ENCODE measurements at places on chromosomes 2 and 18. TPM values are rescaled to one million over a fixed set of nuclear protein-coding genes. Genes with fewer than 3 reads are reported as not detected.
A peak's percentile ranks its signal among the peaks of the same experiment; 100 is the strongest.

Gene TANC1
- 0.64 TPM for polyA plus RNA-seq

- no peak overlapping the region for H3K4me3 ChIP-seq
- no peak for DNase-seq
- no peaks in the 10 kb centered on the region for H3K27me3 ChIP-seq
- peak overlapping the region; percentile 26 for H3K27ac ChIP-seq
- H3K36me3 ChIP-seq: no peaks in the 10 kb centered on the region
- no peaks in the 10 kb centered on the region for H3K4me1 ChIP-seq
These were observed 166.2 kb downstream of the TGIF1 start for GRCh38 chr18:3616142-3616541.

Gene GRB14
- polyA plus RNA-seq: not detected

DNA sequence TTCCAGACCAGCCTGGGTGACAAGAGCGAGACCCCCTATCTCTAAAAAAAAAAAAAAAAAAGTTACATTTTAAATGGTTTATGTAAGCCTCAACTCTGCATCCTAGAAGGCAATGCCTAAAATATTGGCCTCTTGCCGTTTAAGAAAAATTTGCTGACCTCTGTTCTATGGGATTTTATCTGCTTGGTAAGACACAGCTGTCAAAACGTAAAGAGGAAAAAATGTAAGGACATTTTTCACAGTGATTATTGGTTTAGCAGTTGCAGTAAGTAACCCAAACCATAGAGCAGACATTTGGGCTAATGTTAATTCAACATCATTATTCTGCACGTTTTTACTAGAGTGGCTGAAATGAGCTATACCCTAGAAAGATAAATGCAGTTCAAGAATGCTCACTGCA is 14.4 kb upstream of the E2F6 start:
- no peaks in the 10 kb centered on the region for H3K36me3 ChIP-seq
- DNase-seq: no peak
- H3K27ac ChIP-seq: no peak overlapping the region
- H3K4me1 ChIP-seq: no peaks in the 10 kb centered on the region
- H3K4me3 ChIP-seq: no peak overlapping the region

GRCh38 chr2:16738361-16739225 is 73.0 kb upstream of the CYRIA start:
- DNase-seq: no peak
- H3K27me3 ChIP-seq: no peaks in the 10 kb centered on the region
- H3K27ac ChIP-seq: no peak overlapping the region
- H3K4me1 ChIP-seq: no peaks in the 10 kb centered on the region
- H3K36me3 ChIP-seq: no peaks in the 10 kb centered on the region

DNA sequence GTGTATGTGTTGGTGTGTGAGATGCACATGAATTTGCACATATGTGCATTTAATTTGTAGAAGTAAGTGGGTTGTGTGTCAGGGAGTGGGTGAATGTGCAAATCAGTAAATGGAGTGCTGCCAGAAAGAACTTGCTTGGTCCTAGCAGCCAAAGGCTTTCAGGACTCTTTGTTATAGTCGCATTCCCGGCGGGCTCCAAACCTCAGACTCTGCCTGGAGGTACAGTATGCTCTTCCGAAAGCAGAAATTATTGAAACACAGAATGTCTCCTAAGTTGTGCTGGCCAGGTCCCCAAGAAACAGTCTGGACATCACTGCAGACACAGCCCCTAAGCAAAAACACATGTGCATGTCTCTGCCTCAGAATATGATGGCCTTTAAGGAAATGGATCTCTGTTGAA is 232.4 kb downstream of the INSIG2 start:
- no peak overlapping the region for H3K27ac ChIP-seq
- no peak overlapping the region for H3K4me3 ChIP-seq
- H3K36me3 ChIP-seq: no peaks in the 10 kb centered on the region
- H3K27me3 ChIP-seq: no peaks in the 10 kb centered on the region
- no peak for DNase-seq

Gene CROCC2
- not detected for polyA plus RNA-seq

DNA sequence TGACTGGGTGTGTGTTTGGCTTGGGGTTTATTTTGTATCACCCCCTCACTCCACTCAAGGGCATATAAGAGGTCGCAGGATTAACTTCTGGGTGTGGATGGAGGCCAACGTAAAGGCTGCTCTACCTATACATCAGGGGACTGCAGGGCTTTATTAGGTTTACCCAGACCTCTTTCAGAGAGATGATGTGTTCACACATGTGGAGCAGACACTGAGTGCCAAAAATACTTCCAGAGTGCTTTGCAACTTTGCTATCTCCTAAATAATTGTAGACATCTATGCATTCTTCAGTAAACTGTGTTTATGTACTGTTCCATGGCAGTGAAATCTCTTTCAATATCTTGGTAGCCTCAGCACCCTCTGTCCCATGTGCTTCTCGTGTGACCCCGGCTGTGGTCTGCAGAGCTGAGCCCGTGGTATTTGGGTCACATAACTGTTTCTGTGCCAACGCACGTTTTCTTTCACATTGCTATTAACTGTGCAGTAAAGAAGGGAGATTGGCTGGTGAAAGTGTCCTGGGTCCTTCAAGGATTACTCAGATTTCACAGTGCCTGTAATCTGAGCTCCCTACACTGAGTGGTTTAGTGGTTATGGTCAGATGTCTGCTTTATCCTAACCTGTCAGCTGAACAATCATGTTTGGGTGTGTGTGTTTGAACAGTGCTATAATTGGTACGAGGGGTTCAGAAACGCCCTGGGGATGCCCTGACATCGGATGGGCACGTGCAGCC is 208.1 kb downstream of the VAPA start:
- no peak overlapping the region for H3K4me3 ChIP-seq
- DNase-seq: no peak
- no peaks in the 10 kb centered on the region for H3K4me1 ChIP-seq
- no peaks in the 10 kb centered on the region for H3K36me3 ChIP-seq

- H3K27me3 ChIP-seq: no peaks in the 10 kb centered on the region
- H3K4me3 ChIP-seq: peak overlapping the region; percentile 26
- H3K36me3 ChIP-seq: no peaks in the 10 kb centered on the region
- DNase-seq: no peak
These were observed 14.7 kb upstream of the ARHGAP25 start for GRCh38 chr2:68719912-68720311.
